ENCODE measurements at places on chromosomes 6 and 20. TPM values are rescaled to one million over a fixed set of nuclear protein-coding genes. Genes with fewer than 3 reads are reported as not detected.

FBXO5 gene
- 4.0 TPM for total RNA-seq

TLDC2 gene
- not detected for total RNA-seq

CEP162 gene
- 3.3 TPM for total RNA-seq

HLA-G gene
- total RNA-seq: not detected

SLC13A3 gene
- total RNA-seq: not detected

NPEPL1 gene
- total RNA-seq: 17.9 TPM

SIRPA gene
- total RNA-seq: 51.8 TPM

LBP gene
- total RNA-seq: under 0.01 TPM

C20orf202 gene
- not detected for total RNA-seq

TFAP2D gene
- total RNA-seq: not detected

HDGFL1 gene
- total RNA-seq: not detected

NANP gene
- total RNA-seq: 9.1 TPM

KCNG1 gene
- total RNA-seq: 2.4 TPM

OPRL1 gene
- 3.0 TPM for total RNA-seq

WFDC2 gene
- not detected for total RNA-seq

NFATC2 gene
- total RNA-seq: 2.4 TPM

LAMA4 gene
- 465 TPM for total RNA-seq

TCEA2 gene
- total RNA-seq: 30.6 TPM

Measured in lung microvascular endothelial cell (primary cell).